ENCODE measurements at places on chromosomes 7 and 10. TPM values are rescaled to one million over a fixed set of nuclear protein-coding genes. Genes with fewer than 3 reads are reported as not detected.

Gene HYAL4
- total RNA-seq = 0.17 TPM

Gene FAS
- 22.7 TPM for total RNA-seq

Gene CCDC172
- total RNA-seq = not detected

Gene TMEM196
- not detected for total RNA-seq

Gene ETV1
- 2.1 TPM for total RNA-seq

Gene PBLD
- total RNA-seq = 11.6 TPM

Gene SH2D4B
- not detected for total RNA-seq

Gene PHKG1
- total RNA-seq = not detected

Gene CDC14C
- total RNA-seq = not detected

Gene DYDC1
- not detected for total RNA-seq

Gene PVRIG
- total RNA-seq = not detected

Gene BRI3
- total RNA-seq = 83.5 TPM

Gene EVX1
- not detected for total RNA-seq

Gene NEBL
- total RNA-seq = 1.8 TPM

Gene METTL27
- 7.9 TPM for total RNA-seq

Gene FZD1
- 11.9 TPM for total RNA-seq

Gene ELAPOR2
- 24.0 TPM for total RNA-seq

Gene CH25H
- 4.6 TPM for total RNA-seq

Gene UCMA
- total RNA-seq = not detected

Gene PDE1C
- total RNA-seq = 1.3 TPM

Measured in subcutaneous adipose tissue (tissue), 4 donors.